NT2/D1 (cell line): ENCODE measurements at places on chromosomes 11 and 22.

DNA sequence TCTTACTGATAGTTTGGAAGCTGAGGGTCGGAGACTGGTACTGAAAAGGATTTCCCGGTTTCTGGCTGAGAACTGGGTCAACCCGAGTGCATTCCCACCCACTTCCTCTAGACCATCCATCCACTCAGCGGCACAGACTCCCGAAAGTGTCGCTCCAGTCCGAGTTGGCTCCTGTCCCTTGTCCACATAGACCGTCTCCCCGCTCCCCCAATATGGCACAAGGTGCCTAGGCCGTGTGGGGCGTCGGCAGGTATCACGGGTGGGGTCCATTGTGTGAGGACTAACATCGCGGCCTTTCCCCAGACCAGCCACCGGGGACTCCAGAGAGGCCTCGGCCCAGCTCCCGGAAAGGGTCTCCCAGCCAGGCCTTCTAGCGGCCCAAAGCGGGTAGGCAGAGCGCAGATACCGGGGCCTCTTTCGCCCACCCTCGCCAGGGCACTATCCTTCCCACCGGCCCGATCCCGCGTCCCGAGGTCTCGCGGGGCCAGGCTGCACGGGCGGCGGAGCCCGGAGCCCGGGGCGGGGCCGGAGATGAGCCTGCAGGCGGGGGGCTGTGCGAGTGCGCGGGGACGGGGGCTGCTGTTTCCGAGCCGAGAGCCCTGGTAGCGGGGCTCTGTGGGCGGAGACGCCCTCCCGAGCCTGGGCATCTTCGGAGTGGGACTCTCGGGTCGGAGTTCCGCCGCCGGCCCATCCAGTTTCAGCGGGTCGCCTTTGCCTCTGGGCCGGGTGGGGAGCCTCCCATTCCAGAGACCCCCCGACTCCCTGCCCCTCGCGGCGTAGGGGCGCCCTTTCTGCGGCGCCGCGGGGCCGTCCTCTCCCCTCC, 21.1 kb downstream of the SERPINH1 start:
- no peak for DNase-seq

DNA sequence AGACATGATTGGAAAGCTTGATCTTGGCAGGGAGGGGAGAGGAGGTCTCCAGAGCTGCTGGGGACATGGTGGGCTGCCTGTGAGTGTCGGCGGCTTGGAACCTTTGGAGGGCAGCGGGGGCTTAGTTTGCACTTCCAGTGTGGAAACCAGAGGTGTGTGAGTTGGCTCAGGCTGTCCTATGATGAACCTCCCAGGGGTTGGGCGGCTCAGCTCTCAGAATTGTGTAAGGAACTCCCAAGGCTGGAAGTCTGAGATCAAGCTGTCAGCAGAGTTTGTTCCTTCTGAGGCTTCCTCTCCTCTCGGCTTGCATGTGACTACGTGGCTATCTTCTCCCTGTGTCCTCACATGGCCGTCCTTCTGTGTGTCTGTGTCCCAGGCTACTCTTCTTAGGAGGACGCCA, 87.9 kb upstream of the B3GAT1 start:
- no peak for DNase-seq

GRCh38 chr11:44955015-44955738, 4.5 kb upstream of the TP53I11 start:
- DNase-seq, result no peak

DNA sequence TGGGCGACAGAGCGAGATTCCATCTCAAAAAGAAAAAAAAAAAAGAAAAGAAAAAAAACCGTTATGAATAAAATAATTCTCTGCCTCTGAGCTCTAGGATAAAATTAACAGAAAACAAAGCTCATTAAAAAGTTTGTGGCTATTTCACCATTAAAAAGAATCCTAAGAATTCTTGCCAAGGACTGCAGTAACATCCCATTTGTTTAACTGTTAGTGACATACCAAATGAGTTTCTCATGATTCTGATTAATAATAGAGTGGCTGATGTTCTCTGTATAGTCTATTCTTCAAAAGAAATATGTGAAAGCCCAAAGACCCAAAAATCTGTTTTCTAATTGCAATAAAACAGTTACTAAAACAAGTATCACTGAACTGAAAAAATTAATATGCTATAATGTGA, 19.7 kb downstream of the CLNS1A start:
- no peak for DNase-seq

- DNase-seq, result no peak
These were observed 16.0 kb downstream of the CLDN5 start for GRCh38 chr22:19508024-19508776.

- no peak for DNase-seq
These were observed 66.5 kb downstream of the ARHGAP42 start for GRCh38 chr11:100753571-100753970.

GRCh38 chr22:44358709-44359440, 46.1 kb upstream of the SHISAL1 start:
- no peak for DNase-seq

DNA sequence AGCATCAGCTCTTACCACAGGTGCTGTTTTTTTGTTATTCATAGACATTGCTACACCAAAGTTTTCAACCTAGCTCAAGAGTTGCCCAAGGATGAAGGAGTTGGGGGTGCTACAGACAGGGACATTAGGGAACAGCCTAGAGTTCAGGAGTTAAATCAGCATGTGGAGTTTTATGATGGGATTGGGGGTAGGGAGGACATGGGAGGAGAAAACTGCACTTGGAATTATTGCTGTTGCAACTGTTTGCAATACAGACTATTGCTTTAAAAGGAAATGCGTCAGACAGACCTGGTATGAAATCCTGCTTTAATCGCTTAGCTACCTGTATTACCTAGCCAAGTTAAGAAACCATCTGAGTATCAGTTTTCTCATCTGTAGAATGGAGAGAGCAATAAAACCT, 6.3 kb downstream of the TMA7B start:
- DNase-seq, result no peak

GRCh38 chr11:73358071-73358470, 18.1 kb upstream of the RELT start:
- no peak for DNase-seq

DNA sequence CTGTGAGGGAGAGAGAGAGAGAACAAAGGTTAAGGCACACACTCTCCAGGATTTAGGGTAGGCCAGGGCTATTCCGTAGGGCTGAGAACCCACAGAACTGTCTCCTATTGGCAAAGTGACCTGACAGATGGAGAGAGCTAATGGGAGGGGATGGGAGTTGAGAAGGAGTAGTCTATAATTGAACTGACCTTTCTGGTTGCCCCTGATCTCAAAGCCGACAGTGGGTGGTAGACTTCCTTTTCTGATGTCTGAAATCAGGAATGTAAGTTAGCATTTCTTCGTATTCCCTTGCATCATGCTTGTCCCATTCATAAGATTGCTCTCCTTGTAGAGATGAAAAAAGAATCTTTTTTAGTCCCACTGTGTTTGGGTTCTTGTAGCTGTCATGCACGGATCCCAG, 210.1 kb downstream of the NTM start:
- no peak for DNase-seq

DNA sequence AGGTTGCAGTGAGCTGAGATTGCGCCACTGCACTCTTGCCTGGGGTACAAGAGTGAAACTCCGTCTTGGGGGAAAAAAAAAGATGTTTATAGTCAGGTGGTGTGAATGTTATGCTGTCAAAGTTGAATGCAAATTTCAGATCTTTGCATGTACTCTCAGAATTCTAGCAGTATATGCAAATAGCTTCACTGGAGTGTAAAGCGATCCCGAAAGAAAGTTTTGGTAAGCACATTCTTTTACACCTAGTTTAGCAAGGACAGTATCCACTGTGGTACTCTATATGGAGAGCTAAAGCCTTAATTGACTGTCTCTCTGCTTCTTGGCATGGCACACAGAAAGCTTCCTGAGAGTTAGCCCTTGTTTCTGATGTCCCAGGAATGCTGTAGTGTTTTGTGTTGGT, 4.0 kb downstream of the JAM3 start:
- no peak for DNase-seq

- no peak for DNase-seq
These were observed 2.8 kb upstream of the BCO2 start for GRCh38 chr11:112172362-112172994.

DNA sequence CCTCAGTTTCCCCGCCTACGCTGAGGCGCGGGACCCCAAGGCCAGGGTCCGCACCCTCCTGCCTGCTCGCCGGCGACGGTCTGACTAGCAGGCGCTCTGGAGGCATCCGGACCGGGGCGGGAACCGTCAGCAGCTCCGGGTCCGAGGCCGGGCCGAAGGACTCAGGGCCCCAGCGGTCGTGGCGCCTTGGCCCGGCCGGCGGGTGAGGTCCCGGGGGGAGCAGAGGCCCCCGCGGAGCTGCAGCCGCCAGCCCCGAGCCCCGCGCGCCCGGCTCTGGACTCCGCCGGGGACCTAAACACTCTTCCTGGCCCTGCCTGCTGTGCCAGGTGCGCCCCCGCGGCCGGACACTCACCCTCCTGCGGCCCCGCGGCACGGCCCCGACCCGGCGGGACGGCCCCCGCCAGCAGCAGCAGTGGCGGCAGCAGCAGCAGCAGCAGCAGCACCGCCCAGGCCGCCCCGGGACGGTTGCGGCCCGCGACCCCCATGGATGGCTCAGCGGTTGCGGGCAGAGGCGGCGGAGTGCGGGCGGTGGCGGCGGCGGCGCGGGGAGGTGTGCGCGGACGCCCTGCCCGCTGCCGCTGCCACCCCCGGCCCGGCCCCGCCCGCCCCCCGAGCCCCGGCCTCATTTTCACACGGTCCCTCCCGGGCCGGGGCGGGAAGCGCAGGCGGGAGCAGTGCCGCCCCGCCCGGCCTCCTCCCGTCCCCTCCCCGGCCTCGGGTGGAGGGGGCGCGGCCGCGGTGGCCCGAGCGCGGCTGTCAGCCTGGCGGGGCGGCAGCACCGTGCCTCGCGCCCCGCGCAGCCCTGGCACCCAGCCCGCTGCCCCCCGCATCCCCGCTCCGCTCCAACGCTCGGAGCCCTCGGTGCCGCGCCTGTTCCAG, at the start of gene SCUBE2:
Gene SCUBE2 (minus strand): TSS at position 556 of the 879 bp plus-strand sequence. CDS start 71 bp downstream, at position 485.
- no peak for DNase-seq

GRCh38 chr22:44574640-44575380, 76.8 kb upstream of the RTL6 start:
- no peak for DNase-seq

DNA sequence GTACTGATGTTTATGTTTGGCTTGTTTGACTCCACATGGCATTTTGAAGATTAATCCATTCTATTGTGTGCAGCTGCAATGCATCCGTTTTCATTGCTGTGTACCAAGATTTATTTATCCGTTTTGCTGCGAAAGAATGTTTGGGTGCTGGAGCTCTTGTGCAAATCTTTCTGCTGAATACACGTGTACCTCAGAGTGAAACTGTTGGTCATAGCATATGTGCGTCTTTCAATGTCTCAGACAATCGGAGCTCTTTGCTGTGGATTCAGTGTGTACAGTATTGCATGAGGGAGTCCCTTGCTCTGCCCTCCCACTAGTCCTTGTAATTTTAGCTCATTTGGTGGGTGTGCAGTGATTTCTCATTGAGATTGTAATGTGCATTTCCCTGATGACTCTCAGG, 545.4 kb downstream of the TBC1D22A start:
- no peak for DNase-seq
